ENCODE measurements at places on chromosomes 2 and 18. TPM values are rescaled to one million over a fixed set of nuclear protein-coding genes. Genes with fewer than 3 reads are reported as not detected.

GRCh38 chr2:194700726-194701125 lies 956.3 kb upstream of the SLC39A10 start:
- DNase-seq: no peak

- DNase-seq: no peak
Measured at GRCh38 chr2:38708900-38709566, 42.1 kb downstream of the SRSF7 start.

DNA sequence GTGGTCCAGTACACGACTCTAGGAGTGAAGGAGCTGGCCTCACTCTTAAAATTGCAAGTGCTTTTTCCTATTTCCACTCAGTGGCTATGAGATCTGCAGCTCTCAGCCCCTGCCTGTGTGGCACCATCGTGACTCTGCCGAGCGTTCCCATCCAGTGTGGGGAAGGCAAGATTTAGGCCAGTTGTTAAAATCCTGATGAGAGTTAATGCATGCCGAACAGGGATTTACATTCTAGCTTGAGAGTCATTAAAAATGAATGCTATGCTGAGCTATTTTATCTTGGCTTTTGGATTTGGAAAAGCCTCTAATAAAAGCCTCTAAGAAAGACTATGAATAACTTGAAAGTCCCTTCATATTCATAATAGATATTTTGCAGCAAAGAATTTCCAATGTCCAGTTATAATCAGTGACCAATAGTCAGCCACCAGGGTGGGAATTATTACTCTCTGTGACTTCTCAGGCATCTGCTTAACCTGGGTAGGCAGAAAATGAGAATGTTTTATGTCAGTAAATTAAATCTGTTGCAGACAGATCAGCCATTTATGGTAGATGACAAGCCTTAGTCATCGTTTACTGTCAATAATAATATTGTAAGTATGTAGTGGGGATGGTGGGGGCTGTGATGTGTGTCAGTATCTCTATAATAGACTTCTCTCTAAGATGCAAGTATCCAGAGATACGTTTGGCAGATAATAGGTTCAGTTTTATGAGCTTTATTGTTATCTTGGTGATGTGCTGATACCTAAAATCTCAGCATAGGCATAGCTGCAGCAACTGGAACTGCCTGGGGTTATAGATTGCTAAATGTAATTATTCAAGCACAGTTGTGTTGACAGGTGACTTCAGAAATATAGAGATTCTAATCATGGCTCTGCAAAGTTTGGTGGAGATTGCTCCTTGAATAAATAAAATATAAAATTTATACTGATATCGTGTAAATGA lies 207.8 kb downstream of the SOCS6 start:
- peak; percentile 61 for DNase-seq

GRCh38 chr2:152278526-152278925 lies 56.4 kb upstream of the FMNL2 start:
- DNase-seq: no peak

DNA sequence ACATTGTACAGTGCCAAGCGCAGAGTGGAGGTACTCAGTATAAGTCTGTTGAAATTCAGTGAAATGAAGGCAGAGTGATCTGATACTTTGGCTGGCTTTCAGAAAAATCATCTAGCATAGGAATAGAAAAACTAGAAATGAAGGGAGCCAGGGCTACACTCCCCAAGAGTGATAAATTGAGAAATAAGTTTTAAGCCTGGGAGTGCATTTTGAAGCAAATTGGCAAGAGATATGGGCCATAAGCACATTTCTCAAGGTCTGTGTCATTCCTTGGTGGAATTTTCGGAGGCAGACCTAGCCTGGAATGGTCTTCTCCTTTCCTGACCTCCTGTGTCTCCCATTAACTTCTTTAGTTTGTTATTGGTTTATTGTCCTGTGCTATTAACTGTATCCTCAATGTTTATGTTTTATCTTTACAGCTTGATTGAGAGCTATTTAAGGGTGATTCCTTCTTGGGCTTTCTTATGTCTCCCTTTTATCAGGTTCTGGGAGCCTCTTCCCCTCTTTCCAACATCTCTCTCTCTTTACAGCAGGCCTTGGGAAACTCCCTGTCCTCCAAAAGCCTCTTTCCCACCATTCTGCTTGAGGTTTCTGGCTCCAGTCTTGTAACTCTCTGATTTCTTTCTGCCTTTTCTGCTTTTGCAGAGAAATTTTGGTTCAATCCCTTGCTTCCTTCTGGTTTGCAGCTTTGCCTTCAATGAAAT lies 649.5 kb downstream of the SLC4A3 start:
- DNase-seq: no peak

SLC14A1 gene
- 2.4 TPM for polyA plus RNA-seq

DNA sequence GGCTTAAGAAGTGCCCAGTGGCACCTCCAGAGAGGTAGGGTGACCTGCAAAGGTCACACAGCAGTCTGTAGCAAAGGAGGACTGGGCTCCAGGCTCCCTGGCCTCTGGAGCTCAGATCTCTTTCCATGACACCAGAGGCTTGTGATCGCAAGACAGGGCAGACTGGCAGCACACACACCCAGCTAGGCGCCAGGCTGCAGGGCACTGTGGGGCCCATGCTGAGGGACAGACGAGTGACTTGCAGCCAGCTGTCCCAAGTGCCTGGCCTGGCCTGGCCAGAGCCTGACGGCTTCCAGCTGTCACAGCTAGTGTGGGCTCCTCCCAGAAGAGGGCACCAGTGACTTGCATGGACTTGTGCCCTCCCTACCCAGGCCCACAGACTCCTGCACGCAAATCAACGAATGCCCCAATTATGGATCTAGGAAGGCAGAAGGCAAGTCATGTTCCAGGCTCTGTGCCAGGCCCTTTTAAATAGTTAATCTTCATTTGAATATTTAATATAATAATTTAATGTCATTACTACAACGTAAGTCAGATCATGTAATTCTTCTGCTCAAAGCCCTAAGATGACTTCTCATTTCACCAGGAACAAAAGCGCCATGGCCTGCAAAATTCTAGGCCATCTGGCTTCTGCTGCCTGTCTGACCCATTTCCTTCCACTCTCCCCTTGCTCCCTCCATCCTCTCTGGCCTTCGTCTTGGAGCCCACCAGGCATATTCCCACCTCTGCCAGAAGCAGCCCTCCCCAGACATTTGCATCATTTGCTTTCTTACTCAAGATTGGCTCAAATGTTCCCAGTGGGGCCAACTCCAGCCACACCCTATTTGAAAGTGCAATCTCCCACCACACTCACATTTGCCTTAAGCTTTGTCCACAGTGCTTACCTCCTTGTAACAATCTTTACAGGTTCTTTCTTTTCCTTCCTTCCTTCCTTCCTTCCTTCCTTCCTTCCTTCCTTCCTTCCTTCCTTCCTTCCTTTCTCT lies 3.7 kb upstream of the SPEG start:
- DNase-seq: peak; percentile 89

DNER gene
- 1.4 TPM for polyA plus RNA-seq

- no peak for DNase-seq
Measured at GRCh38 chr2:51350100-51350499, 318.2 kb upstream of the NRXN1 start.

DNA sequence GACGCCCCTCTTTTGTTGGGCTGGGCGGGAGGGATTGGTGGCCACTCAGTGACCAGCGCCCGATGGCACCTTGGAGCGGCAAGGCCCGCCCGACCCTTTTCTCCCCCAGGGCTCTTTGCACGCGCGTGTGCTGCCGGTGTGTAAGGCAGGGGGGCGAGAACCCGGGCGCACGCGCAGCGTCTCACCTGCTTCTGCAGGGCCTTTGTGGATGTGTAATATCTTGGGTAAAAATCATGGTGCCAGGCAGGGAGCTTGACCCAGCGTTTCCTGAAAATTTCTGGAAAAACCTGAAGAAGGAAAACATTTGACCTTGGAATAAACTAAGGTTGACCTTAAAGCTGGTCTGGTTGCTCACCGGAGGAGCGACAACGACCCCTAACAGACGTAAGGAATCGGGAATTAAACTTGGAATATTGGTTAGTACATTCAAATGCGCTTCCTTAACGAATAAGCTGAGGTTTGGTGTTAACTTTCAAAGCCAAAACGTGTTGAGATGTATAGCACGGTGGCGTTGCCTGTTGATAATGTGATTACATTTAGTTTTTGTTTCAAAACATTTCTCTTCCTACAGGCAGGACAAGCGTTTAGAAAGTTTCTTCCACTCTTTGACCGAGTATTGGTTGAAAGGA lies 438 bp downstream of the HSPE1 start:
- DNase-seq: no peak

SP140 gene
- 0.75 TPM for polyA plus RNA-seq

DNA sequence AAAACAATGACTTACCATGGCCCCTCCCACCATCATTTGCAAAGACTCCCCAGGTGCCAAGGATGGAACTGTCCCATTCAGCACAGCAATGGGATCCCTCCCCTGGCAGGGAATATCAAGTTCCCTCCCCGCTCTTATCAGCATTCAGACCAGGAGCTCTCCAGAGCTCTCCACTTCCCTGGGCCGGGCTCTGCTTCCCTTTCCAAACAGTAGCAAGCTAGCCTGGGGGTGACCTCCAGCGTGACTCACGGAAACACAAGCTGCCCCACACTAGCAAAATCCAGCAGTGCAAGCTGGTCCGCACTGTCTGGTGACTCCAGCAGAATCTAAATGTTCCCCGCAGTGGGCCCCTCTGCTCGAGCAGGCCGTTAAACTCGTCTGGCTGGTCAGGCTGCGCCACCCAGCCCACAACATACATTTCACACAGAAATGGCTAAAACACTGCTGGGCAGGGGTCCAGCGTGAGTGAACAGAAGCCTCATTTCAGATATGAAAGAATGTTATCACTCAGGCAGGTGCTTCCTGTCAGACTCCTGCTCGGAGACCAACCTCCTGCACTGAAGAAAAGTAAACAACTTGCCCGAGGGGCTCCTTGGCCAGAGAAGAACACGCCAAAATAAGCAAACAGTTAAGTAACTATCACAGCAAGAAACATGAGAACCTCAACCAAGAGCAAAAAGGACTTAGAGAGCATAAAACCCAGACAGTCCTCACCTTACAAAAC lies 33.9 kb downstream of the STAT1 start:
- DNase-seq: peak; percentile 77

DNA sequence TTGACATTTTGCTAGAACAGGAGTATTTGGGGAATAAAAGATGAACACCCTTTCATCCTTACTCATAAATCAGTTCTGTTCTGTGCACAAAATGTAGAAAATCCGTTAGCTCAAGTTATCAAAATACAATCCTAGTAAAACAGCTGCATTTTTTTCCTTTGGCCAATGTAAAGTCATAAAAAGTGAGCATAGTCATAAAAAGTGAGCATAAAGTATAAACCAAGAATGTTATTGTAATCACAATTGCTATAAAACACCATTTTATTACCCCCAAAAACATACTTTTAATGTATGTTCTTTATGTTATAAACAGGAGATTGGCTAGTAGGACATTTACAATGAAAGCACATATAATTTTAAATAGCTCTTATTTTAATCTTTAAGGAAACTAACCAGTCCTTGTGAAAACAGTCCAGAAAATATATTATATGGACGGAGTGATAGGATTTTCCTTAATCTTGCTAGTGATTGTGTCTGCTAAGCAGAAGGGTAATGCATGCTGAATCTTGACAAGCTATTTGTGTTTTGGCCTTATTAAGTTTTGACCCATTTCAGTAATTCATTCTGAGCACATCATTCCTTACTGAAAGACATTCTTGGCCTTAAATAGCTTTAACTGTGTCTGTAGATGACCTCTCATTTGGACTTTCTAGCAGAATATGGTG lies 891.8 kb downstream of the DSC3 start:
- DNase-seq: no peak

DNA sequence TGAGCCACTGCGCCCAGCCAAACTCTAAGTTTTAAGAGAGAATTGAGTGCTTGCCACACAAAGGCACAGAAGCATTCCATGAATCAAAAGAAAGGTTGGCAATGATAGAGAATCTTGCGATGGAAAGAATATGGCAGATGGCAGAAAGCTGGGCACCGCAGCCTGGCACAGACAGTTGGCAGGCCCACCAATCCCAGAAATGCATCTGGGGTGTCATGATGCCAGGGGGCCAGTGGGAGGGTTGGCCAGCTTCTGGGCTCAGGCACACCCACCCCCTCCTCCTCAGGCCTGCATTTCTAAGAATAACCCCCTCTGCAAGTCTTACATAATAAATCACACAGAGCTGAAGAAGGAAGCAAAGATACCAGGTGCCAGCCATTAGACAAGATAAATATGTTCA lies 19.6 kb downstream of the ZNF2 start:
- DNase-seq: no peak

DNA sequence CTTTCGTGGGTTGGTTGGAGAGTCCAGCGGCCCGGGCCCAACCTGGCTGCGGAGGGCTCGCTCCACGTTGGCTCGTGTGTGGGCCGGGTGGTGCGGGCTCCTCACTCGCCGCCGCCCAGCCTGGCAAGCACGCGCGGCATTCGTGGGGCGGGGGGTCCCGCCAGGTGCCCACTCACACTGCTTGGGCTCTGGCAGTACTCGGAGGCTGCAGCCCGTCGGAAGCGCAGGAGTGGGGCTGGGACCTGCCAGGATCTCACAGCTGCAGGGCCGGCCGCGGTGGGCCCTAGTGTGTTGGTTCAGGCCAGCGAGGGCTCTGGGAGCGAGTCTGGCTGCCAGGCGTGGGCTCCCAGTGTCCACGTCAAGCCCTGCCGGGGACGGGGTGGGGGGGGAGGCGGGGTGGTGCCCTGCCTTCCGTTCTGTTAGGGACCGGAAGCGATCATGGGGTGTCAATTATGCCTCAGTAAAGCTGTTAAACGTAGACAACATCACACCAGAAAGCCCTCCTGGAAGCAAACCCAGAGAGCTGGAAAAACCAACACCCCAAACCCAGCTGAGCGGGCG lies 1.0 kb upstream of the HS6ST1 start:
- DNase-seq: peak; percentile 41

CSRNP3 gene
- 2.4 TPM for polyA plus RNA-seq

DNA sequence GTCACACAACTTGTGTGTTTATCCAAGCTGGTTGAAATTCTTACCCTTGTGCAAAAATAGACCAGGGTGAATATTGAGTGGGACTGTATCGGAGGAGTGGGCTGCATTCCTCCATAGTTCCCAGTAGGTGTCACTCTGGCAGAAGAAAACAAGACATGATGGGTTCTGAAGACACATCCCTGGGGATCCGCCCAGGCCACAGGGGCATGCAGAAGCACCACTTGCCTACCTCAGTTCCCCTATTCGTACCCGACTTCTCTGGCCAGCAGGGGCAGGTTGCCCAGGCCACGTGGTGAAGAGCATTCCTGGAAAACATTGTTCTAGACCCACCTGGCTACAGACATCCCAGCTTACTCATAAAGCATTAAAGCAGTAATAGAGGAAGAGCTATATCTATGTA lies 168.2 kb downstream of the FAM210A start:
- peak; percentile 83 for DNase-seq

ANKRD29 gene
- 8.2 TPM for polyA plus RNA-seq

DNA sequence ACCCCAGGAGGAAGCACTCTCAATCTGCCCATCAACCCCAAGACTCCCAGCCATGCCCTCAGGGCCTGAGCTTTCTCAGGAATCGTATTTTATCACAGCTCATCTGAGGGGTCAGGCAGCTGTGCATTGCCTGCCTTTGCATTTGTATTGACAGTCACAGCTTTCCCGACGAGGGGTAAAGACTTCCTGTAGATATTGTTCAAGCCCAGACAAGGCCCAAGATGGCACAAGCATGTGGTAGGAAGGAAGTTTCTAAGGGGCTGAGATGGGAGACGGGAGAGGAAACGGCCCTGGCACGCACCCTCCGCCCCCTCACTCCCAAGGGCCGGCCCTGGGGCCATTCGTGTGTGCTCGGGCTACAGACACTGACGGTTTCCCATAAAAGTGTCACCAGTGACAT lies 34.2 kb upstream of the PRLH start:
- no peak for DNase-seq

Measured in SK-N-SH (cell line).